ENCODE measurements at places on chromosomes 2 and 18.

DNA sequence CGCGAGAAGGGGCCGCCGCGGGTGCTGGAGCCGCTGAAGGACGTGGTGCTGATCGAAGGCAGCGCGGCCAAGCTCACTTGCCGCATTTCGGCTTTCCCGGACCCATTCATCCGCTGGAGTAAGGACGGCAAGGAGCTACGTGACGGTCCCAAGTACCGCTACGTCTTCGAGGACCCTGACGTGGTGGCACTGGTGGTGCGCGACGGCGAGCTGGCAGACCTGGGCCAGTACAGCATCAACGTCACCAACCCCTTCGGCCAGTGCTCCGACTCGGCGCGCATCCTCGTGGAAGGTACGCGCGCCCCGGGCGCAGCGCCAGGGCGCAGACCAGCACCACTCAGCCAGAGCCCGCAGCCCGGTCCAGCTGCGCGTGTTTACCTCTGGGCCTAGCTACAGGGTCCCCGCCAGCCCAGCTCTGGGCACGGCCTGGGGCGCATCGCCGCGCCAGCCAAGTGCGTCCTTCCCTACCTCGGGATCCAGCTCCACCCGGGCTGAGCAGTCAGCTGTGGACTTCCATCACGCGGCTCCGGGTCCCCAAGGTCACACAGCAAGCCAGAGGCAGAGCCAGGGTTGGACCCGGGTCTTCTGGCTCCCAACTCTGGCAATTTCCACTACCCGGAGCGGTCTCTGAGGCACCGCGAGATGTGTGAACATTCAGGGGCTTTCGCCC lies 1.7 kb upstream of the GMPPA start:
- no peak for DNase-seq

DNA sequence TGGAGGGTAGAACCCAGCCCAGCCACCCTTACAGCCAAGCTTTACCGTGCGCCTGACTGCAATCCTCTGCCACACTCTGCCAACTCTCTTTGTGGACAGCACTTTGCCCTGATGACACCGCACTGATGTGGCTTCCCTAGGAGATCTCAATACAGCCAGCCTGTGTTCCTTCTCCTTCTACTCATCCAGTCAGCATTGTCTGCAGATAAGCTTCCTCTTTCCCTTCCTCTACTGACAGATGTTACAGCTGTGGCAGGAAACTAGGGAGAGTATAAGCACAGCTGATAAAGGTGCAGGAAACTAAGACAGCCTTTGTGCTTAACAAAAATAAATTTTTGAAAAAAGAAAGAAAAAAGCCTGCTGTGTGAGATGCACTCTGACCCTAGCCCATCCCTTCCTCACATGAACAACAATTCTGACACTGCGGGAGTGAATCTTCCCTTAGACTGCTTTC lies 25.0 kb downstream of the CEP68 start:
- no peak for DNase-seq

GRCh38 chr2:42474765-42475454 lies 18.9 kb downstream of the KCNG3 start:
- no peak for DNase-seq

- DNase-seq = peak; percentile 48
Observed at GRCh38 chr2:23452853-23453420, 68.0 kb downstream of the KLHL29 start.

DNA sequence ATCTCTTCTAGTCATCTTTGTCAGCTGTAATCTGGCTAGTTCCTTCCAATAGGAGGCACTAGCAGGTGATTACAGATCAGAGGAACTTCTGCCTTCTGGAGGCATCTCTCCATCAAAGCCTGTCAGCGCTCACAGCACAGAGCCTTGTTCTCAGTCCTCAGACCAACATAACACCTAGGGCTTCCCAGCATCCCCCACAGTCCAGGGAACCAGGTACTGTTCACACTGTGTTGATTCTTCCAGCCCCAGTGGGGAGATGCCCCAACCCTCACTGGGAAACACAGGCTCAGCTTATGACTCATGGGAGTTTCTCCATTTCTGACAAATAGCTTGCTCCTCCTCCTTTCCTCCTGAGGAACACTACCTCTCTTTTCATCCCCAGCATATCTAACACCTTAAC lies 601.7 kb downstream of the CBLN2 start:
- DNase-seq = no peak

- DNase-seq = no peak
Observed at GRCh38 chr2:62344472-62344871, 148.6 kb downstream of the B3GNT2 start.

- peak; percentile 69 for DNase-seq
Observed at GRCh38 chr18:9719421-9719981, 11.4 kb downstream of the RAB31 start.

- no peak for DNase-seq
Observed at GRCh38 chr2:45728458-45728942, 77.0 kb downstream of the PRKCE start.

Measured in AG10803 (cell line).